ENCODE measurements at places on chromosomes 4 and X.
A peak's percentile ranks its signal among the peaks of the same experiment; 100 is the strongest.

GRCh38 chr4:5758741-5759140, 47.7 kb downstream of the EVC start:
- DNase-seq, result no peak

- peak; percentile 79 for DNase-seq
These were observed 91.3 kb downstream of the NSUN7 start for GRCh38 chr4:40840985-40841571.

DNA sequence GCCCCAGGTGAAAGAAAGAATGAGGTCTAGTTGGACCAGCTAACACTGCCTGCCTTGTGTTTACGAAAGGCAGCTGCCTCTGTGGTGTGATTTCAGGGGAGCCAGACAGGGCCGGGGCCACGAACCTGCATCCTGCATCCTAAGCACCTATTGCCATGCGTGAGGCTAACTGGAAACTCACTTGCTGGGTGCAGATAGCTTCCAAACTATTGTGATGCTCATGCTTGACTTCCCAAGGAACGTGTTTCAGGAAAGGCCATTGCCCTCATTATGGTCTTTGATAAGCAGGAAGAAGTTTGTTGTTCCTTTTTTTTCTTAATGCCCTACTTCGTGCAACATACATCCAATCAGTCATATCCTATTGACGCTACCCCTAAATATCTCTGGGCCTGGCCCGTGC, 2.3 kb upstream of the IRF2 start:
- no peak for DNase-seq

DNA sequence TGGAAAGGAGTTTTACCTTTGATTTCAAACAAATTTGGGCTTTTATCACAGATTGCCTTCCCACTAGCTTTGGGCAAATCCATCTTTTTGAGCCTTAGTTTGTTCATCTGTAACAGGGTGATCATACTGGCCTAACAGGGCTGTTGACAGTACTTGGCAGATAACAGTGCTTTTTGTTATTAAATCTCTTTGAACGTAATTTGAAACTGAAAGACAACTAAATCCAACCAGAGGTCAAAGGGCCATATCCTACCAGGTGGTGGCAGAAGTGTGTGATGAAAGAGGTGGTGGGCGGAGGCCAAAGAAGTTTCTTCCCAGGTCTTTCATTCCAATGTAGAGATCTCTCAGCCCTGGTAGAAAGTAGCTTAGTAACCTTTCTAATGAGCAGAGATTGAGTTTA, 35.2 kb upstream of the TADA2B start:
- no peak for DNase-seq

DNA sequence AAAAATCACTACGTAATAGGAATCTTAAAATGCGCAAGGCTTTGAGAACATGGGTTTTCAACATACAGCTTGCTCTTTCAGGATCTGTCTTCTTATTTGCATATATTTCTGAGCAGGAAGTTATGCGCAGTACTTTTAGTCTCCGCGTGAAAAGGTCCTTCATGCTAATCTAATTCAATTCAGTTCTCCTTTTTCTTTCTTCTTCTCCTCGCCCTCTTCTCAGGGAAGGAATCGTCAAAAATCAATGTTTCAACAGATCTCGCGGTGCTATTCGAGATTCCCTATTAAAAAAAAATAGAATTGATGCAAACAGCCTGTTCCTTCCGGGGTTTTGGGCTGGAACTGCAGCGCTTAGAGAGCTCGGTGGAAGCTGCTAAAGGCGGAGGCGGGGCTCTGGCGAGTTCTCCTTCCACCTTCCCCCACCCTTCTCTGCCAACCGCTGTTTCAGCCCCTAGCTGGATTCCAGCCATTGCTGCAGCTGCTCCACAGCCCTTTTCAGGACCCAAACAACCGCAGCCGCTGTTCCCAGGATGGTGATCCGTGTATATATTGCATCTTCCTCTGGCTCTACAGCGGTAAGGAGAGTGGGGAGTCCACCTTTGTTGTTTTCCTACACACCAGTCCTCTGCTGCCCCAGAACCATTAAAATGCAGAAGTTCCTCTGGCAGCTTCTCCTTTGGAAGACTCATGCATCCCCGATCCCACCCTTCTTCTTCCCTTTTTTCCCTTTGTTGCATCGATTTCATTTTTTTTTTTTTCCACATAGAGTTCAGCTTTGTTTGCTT, at the start of the genes HMGN5 and SH3BGRL:
TSS of gene HMGN5 (minus strand) at position 243 of the 785 bp plus-strand sequence. CDS start 80,364 bp downstream, outside the sequence.
TSS of gene SH3BGRL (plus strand) at position 432 of the 785 bp plus-strand sequence. CDS start at position 531, 99 bp downstream.
- DNase-seq, result peak; percentile 85
